ENCODE measurements at places on chromosomes 7 and 10.
A peak's percentile ranks its signal among the peaks of the same experiment; 100 is the strongest.

GRCh38 chr7:1087465-1087814, 473 bp upstream of the GPER1 start:
- DNase-seq, result no peak

- no peak for DNase-seq
These were observed 174.9 kb downstream of the SEC23IP start for GRCh38 chr10:120067427-120067826.

DNA sequence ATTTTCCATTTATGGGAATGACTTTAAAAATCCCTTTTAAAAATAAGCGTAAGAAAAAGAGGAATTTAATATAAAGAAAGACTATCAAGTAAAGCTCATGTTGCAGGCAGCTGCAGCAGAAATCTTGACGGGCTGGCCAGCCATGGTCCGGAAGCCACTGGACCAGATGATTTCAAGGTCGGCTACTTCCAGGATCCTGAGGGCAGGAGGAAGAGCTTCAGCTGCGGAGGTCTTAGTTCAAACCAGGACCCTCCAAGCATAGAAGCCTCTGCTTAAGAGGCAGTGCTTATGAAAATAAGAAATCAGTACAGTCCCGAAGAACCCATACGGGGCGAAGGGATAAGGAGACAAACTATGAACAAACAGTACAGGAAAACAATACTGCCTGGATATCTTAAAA, 220.2 kb upstream of the CELF2 start:
- DNase-seq, result no peak

DNA sequence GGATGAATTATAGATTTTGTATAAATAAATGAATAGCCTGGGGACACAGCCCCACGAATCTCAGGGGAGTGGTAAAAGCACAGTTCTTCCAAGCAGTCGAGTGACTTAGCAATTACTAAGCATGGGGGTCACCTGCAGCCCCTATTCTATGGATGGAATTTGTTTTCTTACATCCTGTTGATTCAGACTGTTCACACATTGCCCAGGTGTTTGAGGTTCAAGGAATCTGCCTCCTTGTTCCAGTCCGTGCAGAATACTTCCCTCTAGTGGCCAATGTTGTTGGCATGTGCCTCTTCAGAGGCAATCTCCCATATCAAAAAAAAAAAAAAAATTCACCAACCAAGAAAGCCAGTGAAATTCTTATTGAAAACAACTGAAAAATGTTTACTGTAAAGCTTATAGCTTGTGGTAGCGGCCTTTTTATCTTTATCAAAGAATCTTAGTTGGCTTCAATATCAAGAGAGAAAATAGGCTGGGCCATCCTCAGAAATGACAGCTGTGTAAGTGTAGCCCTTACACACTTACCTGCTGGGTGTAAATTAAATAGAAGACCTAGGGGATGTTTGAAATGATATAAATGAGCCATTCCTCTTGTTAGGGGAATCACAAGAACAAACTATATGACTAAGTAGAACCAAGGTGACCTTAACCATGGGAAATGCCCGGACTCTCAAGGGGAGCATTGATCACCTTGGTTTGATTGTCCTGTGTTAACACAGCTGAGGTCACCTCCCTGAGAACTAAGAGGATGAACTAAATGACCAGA, 7.8 kb downstream of the LIPM start:
- peak; percentile 53 for DNase-seq

GRCh38 chr10:133131734-133132472, 28.1 kb upstream of the KNDC1 start:
- DNase-seq, result peak; percentile 37

- peak; percentile 43 for DNase-seq
These were observed 765.6 kb upstream of the GHITM start for GRCh38 chr10:83373671-83374070.

GRCh38 chr10:123896246-123896927, 4.8 kb upstream of the CPXM2 start:
- no peak for DNase-seq

DNA sequence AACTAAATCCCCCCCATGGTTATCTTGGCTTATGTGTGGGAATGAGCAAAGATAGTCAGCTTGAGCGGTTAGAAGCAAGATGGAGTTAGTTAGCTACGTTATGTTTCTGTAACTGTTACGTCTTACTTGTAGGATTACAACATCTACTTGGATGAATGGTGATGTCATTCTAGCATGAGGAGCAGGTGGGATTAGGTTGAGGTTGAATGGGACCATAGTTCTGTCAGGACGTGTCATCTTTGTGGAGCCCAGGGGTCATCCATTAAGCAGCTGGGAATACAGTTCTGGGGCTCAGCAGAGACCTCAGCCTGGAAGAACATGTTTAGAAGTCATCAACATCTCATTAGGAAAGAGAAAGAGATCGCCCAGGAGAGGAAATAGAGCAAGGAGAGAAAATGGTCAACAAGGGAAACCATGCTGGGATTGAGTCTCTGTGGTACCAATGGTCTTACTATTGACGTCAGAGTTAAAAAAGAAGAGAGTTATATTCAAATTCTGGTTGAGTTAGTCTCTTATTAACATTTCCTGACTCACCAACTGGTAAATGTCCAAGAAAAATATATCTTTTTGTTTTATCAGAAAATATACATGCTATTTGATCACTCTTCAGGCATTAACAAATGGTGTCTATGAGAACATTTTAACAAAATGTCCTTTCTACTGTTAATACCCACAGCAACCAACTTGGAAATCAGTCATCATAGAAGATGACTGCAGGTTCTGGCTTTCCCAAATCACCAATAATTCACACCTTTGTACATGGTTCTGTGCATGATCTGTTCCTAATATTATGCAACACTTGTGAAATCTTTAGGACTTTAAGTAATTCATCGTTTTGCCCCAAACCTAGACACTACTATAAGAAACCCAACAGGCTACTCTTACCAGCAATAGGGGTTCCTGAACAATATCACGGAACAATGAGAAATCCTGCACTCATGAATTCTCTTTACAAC, 96.9 kb downstream of the KIAA1217 start:
- no peak for DNase-seq

GRCh38 chr7:121544726-121545125, 148.6 kb upstream of the FAM3C start:
- no peak for DNase-seq
